ENCODE measurements at places on chromosomes 3 and 15.

DNA sequence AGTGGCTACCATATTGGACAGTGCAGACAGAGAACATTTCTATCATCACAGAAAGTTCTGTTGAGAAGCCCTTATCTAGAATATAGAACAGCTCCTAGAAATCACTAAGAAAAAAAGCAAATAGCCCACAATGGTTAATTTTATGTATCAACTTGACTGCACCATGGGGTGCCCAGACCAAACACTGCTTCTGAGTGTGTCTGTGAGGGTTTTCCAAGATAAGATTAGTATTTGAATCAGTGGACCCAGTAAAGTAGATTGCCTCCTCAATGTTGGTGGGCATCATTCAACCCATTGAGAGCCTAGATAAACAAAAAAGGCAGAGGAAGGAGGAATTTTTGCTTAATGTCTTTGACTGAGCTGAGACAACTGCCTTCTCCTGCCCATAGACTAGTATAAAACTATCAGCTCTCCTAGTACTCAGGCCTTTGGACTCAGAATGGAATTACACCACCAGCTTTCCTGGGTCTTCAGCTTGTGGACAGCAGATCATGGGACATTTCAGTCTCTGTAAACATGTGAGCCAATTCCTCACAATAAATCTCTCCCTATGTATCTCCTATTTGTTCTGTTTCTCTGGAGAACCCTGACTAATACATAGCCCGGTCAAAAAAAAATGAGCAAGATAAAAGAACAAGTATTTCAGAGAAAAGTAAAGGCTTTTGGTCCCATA lies 55.9 kb upstream of the OXTR start:
- DNase-seq = no peak

- no peak for DNase-seq
Observed at GRCh38 chr3:102796804-102797203, 362.0 kb downstream of the ZPLD1 start.

DNA sequence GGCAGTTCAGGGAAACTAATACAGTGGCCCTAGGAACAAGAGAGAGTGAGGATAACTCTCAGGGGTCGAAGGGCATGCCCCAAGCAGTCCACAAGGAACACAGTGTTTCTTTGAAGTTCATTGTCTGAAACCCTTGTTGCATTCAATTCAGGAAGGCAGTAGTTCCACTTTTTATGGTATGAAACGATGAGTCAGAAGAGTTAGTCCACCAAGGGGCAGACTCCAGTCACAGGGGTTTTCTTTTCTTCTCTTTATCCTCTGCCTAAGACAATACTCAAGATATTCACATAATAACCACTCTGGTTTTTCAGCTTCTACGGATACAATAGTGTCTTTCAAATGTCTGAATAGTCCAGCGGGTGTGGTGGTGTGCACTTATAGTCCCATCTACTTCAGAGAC lies 23.7 kb upstream of the TICRR start:
- DNase-seq = no peak

- DNase-seq = no peak
Observed at GRCh38 chr3:62372621-62373041, 719 bp downstream of the FEZF2 start.

All from NCI-H446 (cell line).